ENCODE measurements at places on chromosomes 4 and X.

DNA sequence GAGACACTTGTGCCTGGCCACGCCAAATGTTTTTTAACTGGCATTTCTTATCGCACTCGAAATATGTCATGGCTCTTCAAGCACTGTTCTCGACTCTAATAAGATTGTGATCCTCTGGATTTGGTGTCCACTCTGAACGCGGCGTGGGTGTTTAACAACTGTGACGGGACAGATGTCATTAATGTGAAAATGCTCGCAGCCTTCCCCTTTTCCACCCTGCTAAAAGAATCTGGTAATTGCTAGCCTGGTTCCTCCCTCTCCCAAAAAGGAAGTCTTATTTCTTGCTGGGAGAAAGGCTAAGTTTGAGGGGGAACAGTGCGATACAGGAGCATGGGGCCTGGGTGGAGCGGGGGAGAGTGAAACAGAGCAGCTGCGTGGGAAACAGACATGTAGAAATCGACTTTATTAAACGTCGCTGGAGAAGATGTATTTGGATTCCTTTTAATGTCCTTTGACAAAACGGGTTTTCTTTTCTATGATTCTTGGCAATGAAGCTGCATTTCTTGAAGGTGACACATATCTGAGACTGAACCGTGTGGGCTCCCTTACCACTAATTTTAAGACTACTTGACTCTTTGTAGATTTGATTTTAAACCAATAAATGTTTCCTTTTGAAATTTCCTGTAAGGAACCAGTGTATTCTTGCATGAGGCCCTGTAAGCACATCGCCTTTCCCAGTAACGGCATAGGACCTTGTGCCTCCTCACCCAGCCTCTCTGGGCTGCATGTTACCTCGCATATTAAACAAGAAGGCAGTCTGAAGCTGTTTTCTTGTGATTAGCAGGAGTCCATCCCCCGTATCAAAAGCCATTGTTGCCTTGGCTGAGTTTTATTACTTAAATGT lies 17.8 kb downstream of the TBC1D1 start:
- no peak for DNase-seq

- DNase-seq = peak; percentile 8
These were observed 130.2 kb downstream of the AMELX start for GRCh38 chrX:11423362-11423818.

- DNase-seq = peak; percentile 10
These were observed 32.3 kb upstream of the IRF2 start for GRCh38 chr4:184506527-184507121.

- peak; percentile 56 for DNase-seq
These were observed 471 bp downstream of the MCTS1 start for GRCh38 chrX:120604361-120604782.

DNA sequence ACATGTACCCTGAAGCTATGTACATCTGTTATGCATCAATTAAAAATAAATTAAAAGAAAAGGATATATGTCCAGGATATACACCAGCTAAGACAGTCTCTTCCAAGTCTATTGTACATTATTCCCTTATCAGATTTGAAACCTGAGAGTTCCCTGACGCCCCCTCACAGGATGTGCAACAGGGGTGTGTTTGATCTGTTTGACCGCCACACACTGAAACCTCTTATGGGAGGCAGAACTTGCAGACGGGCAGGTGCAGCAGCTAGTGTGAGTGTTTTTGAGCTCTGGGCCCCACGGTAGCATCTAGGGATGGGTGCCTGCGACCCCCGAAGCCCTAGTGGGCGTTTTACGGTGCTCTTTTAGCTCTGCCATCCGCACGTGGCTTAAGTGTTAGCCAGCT lies 4.7 kb downstream of the XG start:
- DNase-seq = no peak

- DNase-seq = no peak
These were observed 62.3 kb upstream of the ADAMTS3 start for GRCh38 chr4:72631296-72631695.

DNA sequence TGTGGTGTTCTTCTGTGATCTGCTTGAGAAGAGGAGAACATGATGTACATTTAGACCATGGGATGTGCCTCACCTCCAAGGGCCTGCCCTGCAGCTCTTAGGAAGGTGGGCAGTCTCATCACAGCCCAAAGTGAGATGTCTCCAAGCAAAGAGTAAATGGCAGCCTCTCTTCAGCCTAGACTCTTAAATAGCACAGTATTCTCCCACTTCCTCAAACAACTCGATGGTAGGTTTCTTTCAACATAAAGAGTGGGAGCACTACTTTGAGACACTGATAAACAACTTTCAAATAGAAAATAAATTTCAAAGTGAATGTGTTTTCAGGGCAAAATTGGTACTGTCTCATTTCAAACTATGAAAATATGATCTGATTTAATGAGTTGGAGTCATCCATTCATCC lies 35.2 kb downstream of the EDNRA start:
- no peak for DNase-seq

GRCh38 chrX:118325453-118325852 lies 20.5 kb upstream of the WDR44 start:
- DNase-seq = peak; percentile 5

DNA sequence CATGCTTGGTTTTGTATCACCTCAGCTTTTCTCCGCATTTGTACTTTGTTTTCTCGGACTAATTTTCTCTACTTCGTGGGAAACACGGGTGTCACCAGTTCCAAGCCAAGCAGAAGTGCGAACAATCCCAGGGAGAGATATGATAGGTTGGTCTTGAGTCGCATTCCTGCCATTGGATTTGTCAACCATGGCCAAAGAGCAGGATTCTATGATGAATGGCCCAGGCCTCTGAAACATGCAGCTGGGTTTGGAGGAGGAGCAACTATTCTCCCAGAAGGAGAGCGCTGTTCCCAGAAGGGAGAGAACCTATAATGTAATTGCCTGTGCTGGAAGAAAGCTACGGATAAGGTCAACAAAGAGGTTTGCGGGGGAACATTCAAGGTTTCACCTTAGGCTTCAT lies 10.3 kb upstream of the FGFBP1 start:
- DNase-seq = no peak

- no peak for DNase-seq
These were observed 61.2 kb downstream of the TMEM150C start for GRCh38 chr4:82500435-82501153.

- no peak for DNase-seq
These were observed 70.2 kb downstream of the SMIM20 start for GRCh38 chr4:25984266-25984665.

- DNase-seq = peak; percentile 74
These were observed 4.2 kb downstream of the PDGFRA start for GRCh38 chr4:54233277-54233696.

- no peak for DNase-seq
These were observed 5.3 kb upstream of the STBD1 start for GRCh38 chr4:76301068-76301774.

DNA sequence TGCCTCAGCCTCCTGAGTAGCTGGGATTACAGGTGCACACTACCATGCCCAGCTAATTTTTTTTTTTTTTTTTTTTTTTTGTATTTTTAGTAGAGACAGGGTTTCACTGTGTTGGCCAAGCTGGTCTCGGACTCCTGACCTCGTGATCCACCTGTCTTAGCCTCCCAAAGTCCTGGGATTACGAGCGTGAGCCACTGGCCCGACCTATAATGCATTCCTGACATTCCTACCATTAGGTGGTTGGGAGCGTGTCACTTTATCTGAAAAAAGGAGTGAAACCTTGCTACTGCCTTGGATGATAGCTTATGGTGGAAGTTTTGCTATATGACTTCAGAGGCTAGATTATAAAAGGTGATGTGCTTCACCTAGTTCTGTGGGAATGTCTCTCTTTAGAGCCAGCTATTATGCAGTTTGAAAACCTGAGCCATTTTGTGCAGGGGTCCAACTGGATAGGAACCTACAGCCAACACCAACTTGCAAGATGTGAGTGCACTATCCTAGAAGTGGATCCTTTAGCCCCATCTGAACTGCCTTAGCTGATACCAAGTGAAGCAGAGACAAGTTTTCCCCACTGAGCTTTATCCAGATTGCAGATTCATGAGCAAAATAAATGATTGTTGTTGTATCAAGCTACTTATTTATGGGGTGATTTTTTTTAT lies 29.8 kb upstream of the EMCN start:
- no peak for DNase-seq

GRCh38 chrX:21373637-21374162 lies 518 bp upstream of the CNKSR2 start:
- DNase-seq = peak; percentile 23

DNA sequence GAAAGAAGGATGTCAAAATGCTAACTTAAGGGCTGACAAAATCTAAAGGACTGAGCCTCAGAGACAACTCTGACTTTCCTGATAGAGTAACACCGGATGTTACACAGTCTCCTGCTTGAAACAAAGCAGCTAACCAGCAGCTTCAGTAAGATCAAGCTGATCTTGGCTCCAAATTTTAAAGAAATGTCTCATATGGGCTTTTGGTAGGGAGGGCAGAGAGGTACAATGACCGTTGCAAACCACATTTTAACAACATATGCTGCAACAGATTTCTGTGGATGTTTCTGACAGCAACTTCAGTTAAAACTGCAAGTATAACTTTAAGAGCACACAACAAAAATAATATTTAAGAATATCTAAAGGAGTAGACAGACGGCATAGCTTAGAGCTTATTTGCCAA lies 9.1 kb downstream of the RPGR start:
- DNase-seq = no peak

GRCh38 chr4:39039108-39039507 lies 6.9 kb upstream of the TMEM156 start:
- no peak for DNase-seq

DNA sequence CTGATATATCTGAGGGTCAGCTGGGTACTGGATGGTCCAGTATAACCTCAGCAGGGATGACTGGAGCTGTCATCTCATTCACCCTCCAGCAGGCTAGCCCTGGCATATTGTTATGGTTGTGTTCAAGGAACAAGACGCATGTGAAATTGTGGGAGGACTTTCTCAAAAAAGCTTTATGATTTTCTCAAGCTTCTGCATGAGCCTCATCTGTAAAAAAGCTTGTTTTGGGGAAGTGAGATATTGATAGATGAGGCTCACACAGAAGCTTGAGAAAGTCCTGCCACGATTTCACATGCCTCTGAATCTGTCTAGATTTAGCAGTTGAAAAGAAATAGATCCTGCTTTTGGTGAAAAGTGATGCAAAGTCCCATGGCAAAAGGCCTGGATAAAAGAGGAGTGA lies 93.4 kb downstream of the SPCS3 start:
- DNase-seq = no peak

DNA sequence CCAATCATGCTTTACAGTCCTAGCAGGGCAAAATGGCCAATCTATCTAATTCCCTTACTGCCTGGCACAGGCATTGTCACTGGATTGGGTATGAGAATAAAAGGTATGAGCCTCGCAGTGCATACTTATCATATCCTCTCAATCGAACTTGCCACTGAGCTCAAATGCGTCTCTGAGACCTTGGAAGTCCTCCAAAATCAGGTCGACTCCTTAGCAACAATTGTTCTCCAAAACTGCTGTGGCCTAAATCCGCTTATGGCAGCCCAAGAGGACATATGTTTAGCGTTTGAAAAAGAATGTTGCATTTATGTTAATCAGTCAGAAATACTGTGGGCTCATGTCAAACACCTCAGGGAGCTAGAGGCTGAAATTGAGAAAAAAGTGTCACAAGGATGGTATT lies 69.7 kb downstream of the SPIN4 start:
- no peak for DNase-seq

DNA sequence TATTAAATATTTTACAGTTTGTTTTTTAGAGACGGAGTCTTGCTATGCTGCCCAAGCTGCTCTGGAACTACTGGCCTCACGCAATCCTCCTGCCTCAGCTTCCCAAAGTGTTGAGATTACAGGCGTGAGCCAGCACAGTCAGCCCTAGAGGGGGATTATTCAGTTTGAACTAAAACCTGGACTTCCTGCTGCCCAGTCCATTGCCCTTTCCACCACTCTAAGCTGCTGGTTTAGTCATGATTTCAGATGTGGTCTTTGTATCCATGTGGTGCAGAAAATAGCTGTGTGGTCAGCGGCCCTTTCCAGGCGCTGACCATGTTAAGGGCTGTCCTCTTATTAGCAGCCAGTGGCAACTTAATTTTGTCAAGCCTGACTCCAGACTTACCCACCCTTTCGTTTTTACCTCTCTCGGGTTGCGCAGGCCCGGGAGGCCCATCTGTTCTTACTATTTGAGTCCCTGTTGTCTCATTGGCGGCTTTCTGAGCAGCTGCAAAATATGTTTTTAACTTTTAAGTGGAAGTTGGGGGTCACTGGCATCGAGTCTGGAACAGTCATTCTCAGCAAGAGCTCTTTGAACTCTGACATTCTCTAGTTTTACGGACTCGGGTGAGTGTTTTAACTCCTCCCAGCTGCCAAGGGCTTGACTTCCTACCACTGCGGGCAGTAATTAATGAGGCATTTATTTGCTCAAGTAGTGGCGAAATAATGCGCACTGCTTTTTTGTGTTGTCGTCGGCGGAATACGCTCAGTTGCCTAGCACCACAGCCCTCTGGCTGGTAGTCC lies 773 bp upstream of the VMA21 start:
- DNase-seq = no peak

GRCh38 chr4:9685692-9686091 lies 95.7 kb upstream of the DRD5 start:
- no peak for DNase-seq

- peak; percentile 37 for DNase-seq
These were observed 35.8 kb downstream of the GPR82 start for GRCh38 chrX:41759817-41760216.

DNA sequence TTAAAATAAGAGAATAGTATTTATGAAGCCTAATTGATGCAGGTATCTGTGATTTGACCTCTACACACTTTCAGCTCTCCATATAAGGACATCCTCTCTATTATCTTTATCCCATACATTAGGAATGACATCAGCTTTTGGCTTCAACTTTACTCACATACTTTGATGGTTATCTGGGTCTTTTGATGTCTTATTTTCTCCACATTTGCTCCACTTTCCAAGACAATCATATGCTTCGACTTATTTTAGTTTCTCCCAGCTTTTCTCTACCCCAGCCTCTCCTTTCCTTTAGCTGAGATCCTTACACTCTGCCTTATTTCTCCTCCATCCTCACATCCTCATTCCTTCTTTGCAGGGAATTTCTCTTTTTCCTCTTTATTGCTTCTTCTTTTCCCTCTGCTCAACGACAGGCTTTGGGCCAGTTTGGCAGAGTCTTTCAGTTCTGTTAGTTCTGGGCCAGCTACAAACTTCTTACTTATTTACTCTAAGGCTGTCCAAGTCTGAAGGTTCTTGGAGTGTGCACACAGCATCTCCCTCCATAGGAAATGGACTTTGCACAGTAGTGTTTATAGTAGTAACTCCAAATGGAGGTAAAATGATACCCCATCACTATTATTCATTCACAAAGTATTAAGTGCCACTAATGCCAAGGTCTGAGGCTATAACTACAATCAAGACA lies 50.5 kb downstream of the SLC4A4 start:
- no peak for DNase-seq

GRCh38 chrX:129732857-129733256 lies 5.9 kb upstream of the XPNPEP2 start:
- DNase-seq = no peak

GRCh38 chrX:153909024-153909979 lies 4.8 kb downstream of the AVPR2 start:
- no peak for DNase-seq

- no peak for DNase-seq
These were observed 48.6 kb upstream of the CLDN24 start for GRCh38 chr4:183370786-183371185.
